ENCODE measurements at places on chromosomes 1 and 21.

- DNase-seq = no peak
These were observed 30.0 kb downstream of the KIF26B start for GRCh38 chr1:245184779-245185178.

DNA sequence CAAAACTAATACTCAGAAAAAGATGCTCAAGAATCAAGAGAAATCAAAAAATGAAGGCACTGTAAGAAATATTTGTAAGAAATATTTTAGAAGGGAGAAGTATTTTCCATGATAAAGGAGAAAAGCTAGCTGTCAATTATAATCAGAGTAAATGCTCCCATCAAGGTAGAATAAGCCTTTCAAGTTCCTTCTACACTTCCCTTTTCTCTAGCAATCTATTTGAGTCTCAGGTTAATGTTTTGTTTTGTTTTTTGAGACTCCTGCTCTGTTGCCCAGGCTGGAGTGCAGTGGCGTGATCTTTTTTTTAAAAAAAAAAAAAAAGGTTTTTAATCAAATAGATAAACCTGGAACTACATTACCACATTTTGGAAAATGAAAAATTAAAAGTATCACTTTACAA lies 33.3 kb downstream of the PUM1 start:
- DNase-seq = no peak

GRCh38 chr1:15618077-15618654 lies 908 bp downstream of the DDI2 start:
- DNase-seq = no peak

GRCh38 chr1:111275079-111275478 lies 15.6 kb upstream of the CHIA start:
- DNase-seq = no peak

- no peak for DNase-seq
These were observed 784 bp downstream of the RPL11 start for GRCh38 chr1:23692308-23692871.

GRCh38 chr1:59751801-59752200 lies 62.9 kb upstream of the HOOK1 start:
- DNase-seq = no peak

GRCh38 chr1:214970016-214970415 lies 112.5 kb upstream of the KCNK2 start:
- no peak for DNase-seq

DNA sequence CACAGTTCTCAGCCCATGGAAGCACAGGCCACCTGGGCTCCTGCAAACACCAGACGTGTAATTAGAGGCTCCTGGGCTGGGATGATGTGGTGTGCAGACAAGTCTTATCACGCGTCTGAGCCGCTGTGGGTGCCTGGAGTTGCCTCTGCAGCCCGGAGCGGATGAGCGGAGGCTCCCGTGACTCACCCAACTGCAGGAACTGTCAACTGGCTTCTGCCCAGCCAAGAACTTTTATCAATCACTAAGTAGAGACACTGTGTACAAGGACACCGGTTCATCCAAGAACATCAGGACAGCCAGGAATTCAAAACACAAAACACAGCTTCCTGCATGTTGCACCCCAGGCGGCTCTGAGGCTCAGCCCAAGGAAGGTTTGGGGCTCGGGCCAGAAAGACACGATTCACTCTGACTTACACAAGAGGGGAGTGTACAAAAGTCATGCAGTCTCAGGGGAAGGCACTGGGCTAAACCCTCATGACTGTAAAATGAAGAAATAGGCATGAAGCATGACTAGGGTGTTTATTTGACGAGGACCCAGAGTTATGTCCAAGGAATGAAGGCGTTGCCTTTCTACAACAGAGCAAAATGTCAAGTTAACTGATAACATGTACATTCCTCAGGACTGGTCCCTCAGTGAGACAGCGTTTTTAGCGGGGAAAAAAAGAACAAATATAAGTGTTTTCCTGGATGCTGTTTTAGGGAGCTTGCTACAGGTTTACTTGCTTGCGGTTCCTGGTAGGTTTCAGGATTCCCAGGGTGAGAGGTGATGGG lies 21.1 kb downstream of the ERRFI1 start:
- DNase-seq = no peak

DNA sequence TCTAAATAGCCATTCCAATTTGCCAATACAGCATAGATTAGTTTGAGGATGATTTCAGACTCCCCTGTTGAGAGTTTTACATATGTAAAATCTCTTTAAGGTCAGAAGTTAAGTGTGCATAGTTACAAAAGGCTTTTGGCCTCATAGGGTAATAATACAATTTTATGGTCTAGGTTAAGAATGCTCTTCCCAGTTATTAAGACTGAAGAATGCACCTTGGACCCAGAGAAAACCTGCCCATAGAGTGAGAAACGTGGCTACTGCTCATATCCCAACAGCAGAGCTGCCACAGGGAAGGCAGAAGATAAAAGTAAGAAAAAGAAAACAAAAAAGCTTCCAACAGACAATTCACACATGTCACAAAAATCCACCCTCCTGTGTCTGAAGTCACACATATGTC lies 255.9 kb downstream of the LMO4 start:
- no peak for DNase-seq

DNA sequence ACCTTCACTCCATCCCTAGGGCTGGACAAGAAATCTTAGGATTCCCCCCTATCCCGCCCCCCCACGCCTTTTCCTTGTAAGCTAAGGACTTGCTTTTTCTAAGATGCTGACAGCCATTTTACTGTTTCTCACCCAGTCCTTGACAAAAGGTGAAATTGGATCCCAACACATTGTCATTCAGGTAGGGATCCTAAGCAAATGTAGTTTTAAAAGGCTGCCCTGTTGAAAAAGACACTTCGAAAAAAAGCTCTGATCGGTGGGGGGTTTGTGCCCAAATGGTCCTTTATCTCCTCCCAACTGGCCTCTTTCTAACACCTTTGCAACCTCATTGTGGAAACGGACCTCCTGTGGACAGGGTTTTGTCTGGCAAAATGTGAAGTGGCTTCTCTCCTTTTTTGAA lies 2.9 kb downstream of the CACHD1 start:
- DNase-seq = no peak

GRCh38 chr1:41532206-41532975 lies 47.9 kb upstream of the EDN2 start:
- no peak for DNase-seq

- DNase-seq = no peak
These were observed 2219.4 kb downstream of the NCAM2 start for GRCh38 chr21:23217597-23217996.

DNA sequence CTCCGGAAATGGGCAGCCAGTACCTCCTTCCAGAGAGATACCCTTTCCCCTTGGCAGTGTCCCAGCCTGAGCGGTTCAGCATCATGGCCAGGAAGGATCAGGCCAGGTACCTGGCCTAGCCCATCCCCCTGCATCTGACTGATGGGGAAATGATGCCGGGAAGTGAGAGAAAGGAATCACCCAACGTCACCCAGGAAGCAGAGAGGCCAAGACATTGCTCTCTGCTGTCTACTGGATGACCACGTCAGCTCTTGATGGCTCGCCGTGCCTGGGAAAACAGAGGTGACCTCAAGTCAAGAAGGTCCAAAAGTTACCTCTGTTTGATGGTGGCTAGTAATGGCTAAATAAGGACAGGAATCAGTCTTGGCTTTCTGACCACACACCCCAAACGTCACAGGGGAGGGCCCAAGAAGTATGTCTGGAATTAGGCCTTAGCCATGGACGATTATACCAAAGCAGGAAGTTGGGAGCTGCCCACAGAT lies 79.0 kb downstream of the MRPL37 start:
- DNase-seq = no peak

DNA sequence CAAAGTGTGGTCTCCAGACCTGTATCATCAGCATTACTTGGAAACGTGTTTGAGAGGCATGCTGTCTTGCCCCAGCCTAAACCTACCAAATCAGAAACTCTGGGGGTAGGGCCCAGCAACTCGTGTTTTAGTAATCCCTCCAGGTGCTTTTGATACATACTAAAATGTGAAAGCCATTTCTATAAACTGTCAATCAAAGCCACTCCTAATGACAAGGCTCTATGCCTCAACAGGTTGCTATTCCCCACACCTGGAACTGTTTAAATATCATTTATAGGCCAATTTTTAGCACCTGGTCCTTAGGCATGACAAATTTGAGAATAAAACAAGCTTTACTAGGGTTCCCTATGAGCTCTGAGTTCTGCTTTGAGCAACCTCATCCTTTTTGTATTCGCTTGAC lies 158.7 kb upstream of the NR5A2 start:
- DNase-seq = no peak

GRCh38 chr1:237685551-237685950 lies 205.2 kb downstream of the ZP4 start:
- DNase-seq = no peak

GRCh38 chr1:40316595-40317393 lies at the start of gene COL9A2:
TSS of gene COL9A2 (minus strand) at chr1:40317286. CDS start at chr1:40317197, 89 bp downstream.
- peak; percentile 32 for DNase-seq

- no peak for DNase-seq
These were observed 73.2 kb upstream of the JAK1 start for GRCh38 chr1:65039508-65039907.

- DNase-seq = no peak
These were observed 36.8 kb downstream of the UBE2U start for GRCh38 chr1:64240206-64240605.

GRCh38 chr1:36306902-36307456 lies 811 bp downstream of the SH3D21 start:
- peak; percentile 72 for DNase-seq

GRCh38 chr1:169421309-169421708 lies 6.0 kb downstream of the CCDC181 start:
- no peak for DNase-seq

GRCh38 chr1:244394826-244395765 lies 56.6 kb downstream of the ADSS2 start:
- DNase-seq = no peak

- no peak for DNase-seq
These were observed 4.0 kb upstream of the CAP1 start for GRCh38 chr1:40036574-40036973.

DNA sequence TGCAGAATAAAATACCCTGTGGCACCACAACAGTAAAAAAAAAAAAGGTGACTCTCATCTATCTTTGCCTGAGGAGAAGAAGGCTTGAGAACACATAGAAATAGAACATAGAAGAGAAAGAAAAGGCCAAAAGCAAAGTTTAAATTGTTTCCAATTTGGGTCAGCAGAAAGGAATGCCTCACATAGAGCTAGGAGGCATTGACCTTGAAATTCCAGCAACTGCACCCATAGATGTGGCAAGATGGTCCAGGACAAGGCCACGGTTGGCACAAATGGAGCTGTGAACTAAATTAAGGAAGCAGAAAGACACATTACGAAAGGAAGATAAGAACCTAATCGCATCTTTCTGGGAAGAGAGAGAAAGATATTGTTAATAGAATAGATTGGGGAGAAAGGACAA lies 588.3 kb downstream of the LMO4 start:
- DNase-seq = no peak

DNA sequence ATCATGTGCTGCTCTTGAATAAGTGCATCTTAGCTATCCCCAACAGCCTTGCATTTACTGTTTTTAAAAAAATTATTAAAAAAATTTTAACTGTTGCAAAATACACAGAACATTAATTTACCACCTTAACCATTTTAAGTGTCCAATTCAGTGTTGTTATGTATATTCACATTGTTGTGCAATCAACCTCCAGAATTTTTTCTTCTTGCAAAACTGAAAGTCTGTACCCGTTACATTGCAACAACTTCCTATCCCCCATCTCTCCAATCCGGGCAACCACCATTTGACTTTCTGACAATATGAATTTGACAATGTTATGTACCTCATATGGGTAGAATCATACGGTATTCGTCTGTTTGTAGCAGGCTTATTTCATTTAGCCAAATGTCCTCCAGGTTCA lies 83.1 kb downstream of the FMN2 start:
- DNase-seq = no peak

DNA sequence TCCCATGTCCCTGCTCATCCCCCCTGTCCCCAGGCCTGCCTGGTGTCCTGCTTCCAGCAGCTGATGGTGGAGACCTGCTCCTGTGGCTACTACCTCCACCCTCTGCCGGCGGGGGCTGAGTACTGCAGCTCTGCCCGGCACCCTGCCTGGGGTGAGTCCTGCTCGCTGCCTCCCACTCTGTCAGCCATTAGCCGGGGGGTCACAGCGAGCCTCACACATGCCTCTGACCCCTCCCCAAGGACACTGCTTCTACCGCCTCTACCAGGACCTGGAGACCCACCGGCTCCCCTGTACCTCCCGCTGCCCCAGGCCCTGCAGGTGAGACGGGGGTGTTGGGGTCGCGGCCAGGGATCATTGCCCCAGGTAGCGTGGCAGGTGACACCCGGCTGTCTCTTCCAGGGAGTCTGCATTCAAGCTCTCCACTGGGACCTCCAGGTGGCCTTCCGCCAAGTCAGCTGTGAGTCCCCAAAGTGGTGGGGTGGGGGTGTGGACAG lies 10.0 kb downstream of the SCNN1D start:
- no peak for DNase-seq

GRCh38 chr1:6848816-6849215 lies 63.6 kb downstream of the CAMTA1 start:
- no peak for DNase-seq

DNA sequence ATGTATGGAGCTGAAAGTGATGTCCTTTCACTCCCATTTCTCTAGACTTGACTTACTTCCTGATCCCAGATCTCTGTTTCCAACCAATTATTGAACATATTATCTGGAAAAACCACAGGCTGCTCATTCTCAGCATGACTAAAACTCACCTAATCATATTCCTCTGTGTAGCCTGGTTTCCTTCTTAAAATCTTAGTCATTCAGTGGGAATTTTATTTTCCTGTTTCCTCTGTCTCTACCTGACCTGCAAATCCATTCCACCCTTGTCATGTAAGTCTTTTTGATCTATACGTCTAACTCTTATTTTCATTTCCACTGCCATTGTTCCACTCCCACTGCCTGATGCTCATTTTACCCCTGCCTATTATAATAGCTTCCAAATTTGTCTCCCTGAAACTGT lies 67.9 kb upstream of the APOBEC4 start:
- DNase-seq = no peak

GRCh38 chr1:199242147-199242546 lies 603.3 kb downstream of the PTPRC start:
- DNase-seq = no peak

- DNase-seq = no peak
These were observed 563.0 kb downstream of the LRRIQ3 start for GRCh38 chr1:73635021-73635420.

DNA sequence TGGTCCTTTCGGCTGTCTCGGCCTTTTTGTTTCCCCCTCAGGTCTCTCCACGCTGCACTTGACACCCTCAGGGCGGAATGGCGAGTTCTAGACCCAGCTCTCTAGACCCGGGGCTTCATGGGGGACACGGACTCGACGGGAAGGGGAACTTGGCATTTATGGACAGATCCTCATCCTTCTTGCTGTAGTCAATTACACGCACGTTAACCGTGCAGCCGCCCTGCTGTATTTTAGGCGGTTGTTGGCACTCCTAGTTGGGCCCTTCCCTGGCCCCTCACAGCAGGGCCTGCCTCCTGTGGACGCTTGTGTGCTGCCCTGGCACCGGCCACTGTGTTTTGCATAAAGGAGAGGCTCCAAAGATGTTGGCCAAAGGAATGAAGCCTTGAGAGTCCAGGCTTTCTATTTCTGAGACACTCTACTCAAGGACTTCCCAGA lies 558 bp upstream of the BTG3 start:
- peak; percentile 17 for DNase-seq

- no peak for DNase-seq
These were observed 10.8 kb downstream of the NTMT2 start for GRCh38 chr1:170156594-170156993.

- no peak for DNase-seq
These were observed 2.3 kb upstream of the USP16 start for GRCh38 chr21:29022166-29022565.

GRCh38 chr1:243507001-243507671 lies 251.3 kb downstream of the SDCCAG8 start:
- DNase-seq = no peak
